ENCODE measurements at places on chromosomes 3 and 15.

- DNase-seq: no peak
Measured at GRCh38 chr3:126014252-126014651, 45.3 kb downstream of the ROPN1B start.

- DNase-seq: no peak
Measured at GRCh38 chr15:64653757-64654156, 121.6 kb downstream of the RBPMS2 start.

DNA sequence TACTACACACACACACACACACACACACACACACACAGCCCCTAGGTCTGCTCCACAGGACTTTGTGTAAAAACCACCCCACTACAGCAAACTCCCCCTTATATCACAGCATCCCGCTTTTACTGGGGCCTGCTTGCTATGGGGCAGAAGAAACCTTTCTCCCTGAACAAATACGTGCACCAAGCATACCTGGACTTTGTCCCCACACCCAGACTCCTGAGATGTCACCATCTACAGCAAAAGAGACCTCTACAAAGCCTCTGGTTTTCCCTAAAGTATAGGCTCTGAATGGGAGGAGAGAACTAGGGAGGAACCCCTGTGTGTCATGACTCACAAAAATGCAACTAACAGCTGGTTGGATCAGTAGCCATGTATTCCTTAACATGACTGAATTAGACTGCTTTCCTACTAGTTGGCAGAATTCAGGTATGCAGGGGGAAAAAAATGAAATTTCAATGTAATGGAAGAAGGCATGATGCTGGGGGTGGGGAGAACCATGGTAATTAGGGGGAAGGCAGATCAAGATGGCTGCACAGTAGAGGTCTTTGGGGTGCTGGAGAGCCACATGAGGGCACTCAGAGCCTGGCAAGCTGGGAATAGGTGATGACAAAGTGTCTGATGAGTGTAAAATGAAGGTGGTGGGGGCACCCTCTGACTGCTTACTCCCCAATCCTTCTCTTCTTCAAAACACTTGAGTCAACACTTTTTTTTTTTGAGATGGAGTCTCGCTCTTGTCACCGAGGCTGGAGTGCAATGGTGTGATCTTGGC, 45.9 kb downstream of the DAPK2 start:
- no peak for DNase-seq

DNA sequence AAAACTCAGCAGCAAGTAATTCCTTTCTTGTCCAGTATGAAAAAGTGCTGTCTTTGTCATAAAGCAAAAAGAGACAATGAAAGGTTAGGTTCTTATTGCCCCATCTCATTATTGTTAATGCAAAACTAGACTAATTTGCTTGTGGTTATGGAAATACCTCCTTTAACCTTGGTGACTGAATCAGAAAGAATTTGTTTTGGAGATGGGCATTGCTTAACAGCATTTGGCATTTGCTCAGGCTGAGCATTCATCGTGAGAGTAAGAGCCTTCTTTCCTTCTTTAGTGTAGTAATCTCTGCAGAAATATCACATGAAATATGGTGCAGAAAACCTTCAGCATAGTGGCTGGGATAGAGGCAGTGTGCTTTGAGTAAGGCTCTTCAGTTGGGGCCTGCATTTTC, 103.1 kb downstream of the CNTN6 start:
- no peak for DNase-seq

DNA sequence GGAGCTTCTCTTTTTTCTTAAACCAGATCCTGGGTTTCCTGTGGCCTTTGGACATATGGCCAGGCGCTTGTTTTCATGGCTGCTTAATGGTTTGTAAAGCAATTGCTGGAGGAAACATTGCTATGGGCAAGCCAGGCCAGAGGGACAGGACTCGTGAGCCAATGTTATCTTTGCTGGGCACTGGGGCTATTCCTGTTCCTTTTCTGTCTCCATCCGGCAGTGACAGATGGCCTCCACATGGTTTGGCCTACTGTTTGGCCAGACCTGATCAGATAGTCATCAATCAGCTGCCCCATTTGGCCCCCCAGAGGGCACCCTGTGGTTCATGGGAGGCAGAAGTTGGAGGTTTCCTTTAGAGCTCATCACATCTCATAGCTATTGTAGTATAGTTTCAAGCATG, 326.1 kb upstream of the ROPN1 start:
- no peak for DNase-seq

- no peak for DNase-seq
Measured at GRCh38 chr3:15929944-15930571, 132.3 kb upstream of the ANKRD28 start.

- DNase-seq: no peak
Measured at GRCh38 chr3:147246906-147247305, 159.4 kb downstream of the ZIC4 start.

GRCh38 chr3:193905541-193906396, 230.2 kb upstream of the HES1 start:
- DNase-seq: no peak
